ENCODE measurements at places on chromosomes 3 and 15.

DNA sequence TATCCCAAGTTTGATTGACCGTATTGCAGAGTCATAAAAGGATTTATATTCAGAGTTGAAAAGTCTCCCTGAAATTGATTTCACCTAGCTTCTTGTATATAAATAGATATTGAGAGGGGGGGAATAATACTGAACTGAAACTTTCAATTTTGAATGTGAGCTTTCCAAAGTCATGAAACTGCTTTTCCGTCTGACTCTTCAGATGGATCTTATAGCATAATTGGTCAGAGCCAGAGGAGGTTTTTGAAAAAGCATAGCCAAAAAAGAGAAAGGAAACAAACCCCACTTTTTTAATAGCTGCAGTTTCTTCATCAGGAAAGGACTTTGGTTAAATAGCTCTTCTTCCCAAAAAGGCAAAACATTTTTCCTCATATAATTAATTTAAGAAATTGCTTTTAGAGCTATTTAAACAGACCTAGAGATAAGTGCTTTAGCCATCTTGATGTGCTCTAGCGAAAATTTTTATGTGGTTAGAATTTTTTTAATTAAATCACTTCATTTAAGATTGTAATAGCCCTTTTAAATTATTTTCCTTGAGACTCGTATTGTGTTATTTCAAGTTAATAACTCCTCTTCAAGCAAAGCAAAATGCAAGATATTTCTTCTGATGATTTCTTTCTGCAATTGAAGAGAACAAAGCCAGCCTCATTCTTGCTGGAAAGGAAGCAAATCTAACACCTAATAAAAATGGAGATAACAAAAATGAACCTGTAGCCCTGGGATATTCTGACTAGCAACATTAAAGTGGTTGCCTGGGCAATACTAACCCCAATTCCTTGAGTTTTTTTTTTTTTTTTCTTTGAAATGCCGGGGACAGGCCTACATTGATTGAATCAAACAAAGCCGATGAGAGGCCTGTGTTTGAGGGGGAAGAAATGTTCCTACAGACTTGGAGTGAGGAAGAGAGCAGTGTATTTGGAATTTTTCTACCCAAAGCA lies 173.6 kb downstream of the PTPRG start:
- DNase-seq: no peak

GRCh38 chr3:51927061-51927977 lies 14.4 kb downstream of the RRP9 start:
- no peak for DNase-seq

- no peak for DNase-seq
Measured at GRCh38 chr3:23856286-23856685, 50.5 kb downstream of the UBE2E1 start.

- no peak for DNase-seq
Measured at GRCh38 chr3:53473422-53473821, 21.0 kb upstream of the CACNA1D start.

DNA sequence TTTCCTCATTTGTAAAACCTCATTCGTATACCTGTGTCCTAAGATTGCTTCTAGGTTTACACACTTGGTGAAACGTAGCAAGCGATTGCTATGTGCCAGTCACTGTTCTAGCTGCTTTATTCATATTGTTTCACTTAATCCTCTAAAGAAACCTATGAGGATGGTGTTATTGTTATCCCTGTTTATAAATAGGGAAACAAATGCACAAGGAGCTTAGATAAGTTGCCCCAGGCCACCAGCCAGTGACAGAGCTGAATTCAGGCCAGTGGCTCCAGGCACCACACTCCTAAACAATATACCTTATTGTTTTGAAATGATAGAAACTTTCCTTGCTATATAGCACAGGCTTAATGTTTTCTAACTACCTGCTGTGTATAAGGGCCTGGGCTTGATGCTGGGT lies 44.0 kb downstream of the LPP start:
- no peak for DNase-seq

DNA sequence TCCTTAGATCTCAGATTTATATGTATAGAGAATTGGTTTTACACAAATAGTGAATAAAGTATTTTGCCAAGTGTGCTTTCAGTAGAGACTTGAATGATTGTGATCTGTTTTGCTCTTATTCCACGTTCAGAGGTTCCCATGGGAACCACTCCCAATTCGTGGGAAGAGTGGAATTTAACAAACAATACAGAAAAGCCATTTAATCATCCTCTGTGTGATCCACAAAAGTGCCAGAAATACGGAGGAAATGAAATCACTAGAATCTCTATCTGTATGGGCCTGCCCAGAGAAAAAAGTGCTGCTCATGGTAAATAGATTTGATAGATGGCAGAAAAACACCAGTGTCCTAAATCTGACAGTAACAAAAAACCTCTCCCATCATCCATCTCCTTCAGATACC lies 56.0 kb downstream of the CNTN4 start:
- DNase-seq: no peak

- no peak for DNase-seq
Measured at GRCh38 chr3:34219556-34219955, 421.1 kb downstream of the PDCD6IP start.

DNA sequence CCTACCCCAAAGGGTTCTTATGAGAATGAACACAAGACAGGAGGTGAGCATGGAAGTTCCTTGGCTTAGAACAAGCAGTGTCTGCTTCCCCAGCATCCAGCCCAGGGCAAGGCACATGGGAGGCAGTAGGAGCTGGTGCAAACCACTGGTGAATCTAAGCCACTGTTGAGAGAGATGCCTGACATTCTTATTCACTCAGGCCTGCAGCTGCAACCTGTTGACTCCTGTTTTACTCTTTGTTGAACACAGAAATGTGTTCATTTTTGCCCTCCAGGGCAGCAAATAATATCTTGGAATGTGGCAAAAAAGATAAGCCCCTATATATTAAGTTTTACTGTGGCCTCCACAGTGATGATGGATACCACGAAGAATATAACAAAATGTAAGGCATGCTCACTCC lies 8.9 kb upstream of the PAK6 start:
- no peak for DNase-seq

DNA sequence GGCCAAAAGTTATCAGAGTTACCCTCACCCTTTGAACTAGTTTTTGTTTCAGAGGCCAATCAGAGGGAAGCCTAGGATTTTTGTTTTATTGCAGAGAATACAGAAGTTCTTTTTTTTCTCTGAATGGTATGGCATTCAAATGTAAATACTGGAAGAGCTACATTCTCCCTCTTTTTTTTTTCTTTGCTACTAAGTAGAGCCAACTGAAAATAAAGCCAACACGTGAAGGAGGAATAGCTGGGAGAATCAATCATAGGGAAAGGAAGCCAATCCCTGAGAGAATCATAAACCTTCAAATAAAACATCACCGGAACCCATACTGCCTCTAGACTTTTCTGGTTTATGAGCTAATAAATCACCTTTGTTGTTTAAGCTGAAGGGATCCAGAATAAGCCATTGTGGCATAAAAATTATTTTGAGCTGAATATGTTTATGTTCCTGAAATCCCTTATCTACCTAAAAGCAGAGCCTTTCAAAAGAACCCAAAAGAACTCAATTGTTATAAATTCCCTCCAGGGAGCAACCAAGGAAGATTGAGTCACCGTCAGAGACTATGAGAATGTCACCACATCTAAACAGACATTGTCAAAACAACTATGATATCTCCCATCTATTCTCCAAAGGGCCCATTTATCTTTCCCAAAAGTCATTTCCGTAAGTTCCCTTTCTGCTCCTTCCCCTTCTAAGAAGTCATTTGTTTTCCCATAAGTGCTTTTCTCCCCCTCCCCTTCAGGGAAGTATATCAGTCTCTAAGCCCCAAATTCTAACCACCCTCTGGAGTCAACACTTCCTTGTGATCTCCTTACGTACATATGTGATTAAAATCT lies 3.8 kb upstream of the ZNF280D start:
- no peak for DNase-seq

GRCh38 chr3:58074116-58074715 lies 66.0 kb downstream of the FLNB start:
- no peak for DNase-seq

- DNase-seq: no peak
Measured at GRCh38 chr3:127615631-127616305, 13.2 kb upstream of the PODXL2 start.

- no peak for DNase-seq
Measured at GRCh38 chr3:98540346-98540745, 8.6 kb downstream of the GPR15 start.

GRCh38 chr15:39579487-39580116 lies 1.3 kb upstream of the THBS1 start:
- DNase-seq: peak; percentile 3

GRCh38 chr3:31035681-31036080 lies 141.2 kb upstream of the GADL1 start:
- DNase-seq: no peak

GRCh38 chr15:83248151-83249029 lies 36.1 kb downstream of the BNC1 start:
- no peak for DNase-seq

GRCh38 chr3:79423417-79423816 lies 344.4 kb downstream of the ROBO1 start:
- DNase-seq: no peak

GRCh38 chr3:71064956-71065763 lies 518.4 kb downstream of the FOXP1 start:
- DNase-seq: peak; percentile 70

DNA sequence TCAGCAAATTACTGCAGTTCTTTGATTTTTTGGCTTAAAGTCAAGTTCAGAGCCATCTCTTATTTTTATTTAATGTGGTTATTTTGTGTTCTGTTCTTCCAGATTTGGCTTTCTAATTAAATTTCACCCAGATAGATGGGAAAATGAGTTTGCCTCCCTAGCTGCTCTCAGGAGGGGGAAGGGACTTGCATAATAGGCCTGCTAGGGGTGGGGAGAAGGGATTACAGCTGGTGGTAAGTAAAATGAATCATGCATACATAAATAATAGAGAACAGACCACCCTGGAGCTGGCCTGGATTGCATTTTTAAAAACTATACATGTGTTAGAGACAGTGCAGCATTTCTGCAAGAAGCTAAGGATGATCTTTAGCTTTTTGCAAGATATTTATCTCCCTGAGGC lies 3.9 kb upstream of the PXYLP1 start:
- DNase-seq: no peak

DNA sequence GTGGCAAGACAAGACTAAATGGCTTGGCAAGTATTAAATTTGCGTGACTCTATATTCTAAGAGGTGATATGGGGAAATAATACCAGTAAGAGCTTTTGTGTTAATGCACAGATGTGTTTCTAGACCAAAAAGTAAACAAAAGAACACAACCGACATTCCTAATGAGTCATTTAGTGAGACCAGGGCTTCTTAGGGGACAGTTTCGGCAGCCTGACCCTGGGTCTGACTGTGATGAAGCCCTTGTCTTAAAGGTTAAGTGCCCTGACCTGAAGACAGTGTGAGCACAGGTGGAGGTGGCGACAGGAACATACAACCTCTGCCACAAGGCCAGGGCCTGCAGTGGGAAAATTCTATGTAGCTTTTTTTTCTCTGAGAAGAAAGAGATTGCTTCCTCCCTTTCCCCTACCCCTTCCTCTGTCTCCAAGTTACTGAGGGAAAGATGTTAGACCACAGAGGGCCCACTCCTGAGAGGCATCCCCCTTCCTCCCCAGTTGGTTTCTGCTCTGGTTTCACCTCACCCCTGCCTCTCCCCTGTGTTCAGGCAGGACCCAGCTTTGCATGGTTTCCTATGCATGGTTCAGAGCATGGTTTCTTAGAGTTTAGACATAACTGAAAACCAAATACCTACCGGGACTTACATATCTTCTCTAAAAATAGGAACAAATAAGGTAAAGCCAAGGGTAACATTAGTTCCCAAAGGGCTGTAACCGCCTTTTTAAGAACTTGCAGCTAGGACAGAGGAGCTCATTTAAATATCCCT lies 24.8 kb upstream of the CMTM7 start:
- DNase-seq: no peak

DNA sequence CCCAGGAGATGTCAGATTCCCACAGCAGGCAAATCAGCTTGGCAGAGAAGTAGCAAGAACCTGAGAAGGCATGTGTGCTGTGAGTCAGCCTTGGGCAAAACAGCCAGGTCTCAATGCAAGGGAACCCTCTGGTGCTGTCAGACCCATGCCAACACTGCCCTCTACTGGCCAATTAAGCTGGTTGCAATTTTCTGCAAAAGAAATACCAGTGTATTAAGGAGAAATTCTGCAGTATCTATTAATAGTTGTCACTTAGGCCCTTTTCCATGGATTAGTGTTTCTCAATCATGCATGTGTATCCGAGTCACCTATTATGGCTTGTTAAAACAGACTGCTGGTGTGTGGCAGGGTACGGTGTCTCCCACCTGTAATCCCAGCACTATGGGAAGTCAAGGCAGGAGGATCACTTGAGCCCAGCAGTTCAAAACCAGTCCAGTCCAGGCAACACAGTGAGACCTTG lies 26.2 kb downstream of the MAP4 start:
- peak; percentile 68 for DNase-seq

DNA sequence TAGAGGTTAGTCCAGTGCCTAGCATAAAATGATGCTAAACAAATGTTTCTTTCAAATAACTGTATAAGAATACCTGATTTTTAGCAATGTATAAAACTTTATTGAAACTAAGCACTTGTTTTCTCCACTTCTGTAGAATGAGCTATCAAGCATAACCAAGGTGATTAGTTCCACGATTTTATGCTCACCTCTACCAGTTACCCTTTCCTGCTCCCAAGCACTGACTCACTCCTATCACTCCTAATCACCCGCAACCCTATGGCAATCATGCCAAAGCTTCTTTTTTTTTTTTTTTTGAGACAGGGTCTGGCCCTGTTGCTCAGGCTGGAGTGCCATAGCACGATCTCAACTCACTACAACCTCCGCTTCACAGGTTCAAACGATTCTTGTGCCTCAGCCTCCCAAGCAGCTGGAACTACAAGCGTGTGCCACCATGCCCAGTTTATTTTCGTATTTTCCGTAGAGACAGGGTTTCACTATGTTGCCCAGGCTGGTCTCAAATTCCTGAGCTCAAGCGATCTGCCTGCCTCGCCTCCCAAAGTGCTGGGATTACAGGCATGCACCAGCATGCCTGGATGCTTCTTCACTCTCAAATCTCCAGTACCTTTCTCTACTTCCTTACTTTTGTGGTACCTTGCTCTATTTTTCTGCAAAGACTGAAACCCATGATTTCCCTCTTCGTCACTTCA lies 3.9 kb downstream of the HSPBAP1 start:
- DNase-seq: no peak

- DNase-seq: no peak
Measured at GRCh38 chr3:95123104-95123503, 1060.2 kb downstream of the NSUN3 start.

GRCh38 chr3:118501152-118501551 lies 533.5 kb downstream of the IGSF11 start:
- no peak for DNase-seq

- DNase-seq: peak; percentile 25
Measured at GRCh38 chr3:127694467-127695215, 21.9 kb downstream of the ABTB1 start.
